ENCODE measurements at places on chromosomes 7 and 10.

DNA sequence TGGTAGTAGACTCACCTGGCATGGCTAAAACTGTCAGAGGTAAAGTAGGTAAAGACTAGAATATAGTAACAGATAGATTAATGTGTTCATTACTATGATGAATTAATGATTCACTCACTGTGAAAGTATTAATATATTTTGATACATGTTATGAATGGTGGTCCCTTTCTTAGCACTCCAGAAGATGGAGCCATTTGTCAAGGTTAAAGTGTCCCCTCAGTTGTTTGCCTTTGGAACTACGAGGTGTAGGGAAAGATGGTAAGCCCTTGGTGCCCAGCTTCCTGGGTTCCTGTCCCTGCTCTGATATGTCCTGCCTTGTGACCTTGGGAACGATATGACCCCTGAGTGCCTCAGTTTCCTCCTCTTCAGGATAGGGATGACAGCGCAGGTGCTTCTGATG, 49.4 kb downstream of the HTRA1 start:
- no peak for DNase-seq

DNA sequence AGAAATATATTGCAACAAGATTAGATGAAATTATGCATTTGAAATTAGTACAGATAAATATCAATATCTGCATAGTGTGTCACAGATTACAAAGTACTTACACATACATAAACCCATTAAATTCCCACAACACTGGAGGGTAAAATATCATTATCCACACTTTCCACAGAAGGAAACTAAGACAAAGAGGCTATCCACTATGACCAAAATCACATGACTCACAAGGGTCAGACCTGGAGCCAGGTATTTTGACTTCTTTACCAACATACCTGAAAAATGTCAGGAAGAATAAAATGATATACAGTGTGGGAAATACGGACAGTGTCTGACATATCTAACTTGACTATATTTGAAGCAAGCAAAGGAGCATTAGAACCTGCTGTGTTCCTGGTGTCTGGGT, 34.1 kb downstream of the HYCC1 start:
- no peak for DNase-seq

DNA sequence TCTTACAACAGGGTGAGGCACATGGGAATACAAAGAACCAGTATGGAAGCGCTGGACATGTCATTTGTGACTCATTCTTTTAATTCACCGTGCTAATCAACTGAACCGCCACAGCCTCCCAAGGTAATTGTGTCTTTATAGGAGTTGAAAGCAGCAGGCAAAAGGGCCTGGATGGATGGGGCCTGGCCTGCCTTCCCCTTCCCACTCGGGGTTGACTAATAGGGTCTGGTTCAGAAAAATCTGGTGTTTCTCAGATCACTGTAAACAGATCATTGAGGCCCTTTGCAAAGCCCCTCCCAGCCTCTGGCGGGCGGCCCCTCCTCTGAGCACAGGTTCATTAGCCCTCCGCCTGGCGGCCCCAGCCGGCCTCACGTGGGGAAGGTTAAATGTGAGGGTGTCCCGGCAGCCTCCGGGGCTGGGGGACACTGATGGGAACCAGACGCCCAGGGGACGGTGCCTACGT, 100.8 kb downstream of the EBF3 start:
- DNase-seq: no peak

DNA sequence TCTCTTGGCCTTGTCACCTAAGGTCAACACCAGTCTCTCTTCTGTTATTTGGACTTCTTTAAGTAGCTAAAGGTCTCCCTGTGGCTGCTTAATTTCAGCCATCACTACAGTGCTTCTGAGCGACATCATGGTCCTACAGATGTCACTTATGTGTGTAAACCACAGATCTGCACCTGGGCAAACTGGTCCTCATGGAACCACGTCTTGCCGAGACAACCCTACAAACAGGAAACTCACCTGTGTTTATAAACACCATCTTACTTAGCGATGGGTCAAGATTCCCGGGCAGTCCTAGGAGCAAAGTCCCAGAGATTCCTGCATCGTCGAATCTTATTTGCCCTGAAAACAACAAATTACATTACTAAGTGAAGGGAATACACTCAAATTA, 27.8 kb downstream of the KLF6 start:
- DNase-seq: no peak

DNA sequence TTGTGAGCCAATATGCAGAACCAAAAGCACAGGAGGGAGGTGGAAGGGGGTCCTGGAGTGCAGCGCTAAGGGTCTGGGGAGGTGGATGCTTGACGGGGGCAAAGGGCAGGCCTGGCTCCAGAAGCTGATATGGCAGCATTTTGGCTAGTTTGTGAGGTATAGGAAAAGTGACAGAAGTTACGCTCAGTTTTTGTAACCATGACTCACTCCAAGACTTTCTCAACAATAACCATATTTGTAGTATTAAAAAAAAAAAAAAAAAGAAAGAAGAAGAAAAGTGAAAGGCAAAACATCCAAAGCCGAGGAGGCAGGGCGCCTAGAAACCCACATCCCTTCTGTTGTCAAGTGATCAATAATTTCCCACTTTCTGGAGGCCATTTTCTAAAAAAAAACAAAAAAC, 92.3 kb downstream of the RNF216 start:
- no peak for DNase-seq

DNA sequence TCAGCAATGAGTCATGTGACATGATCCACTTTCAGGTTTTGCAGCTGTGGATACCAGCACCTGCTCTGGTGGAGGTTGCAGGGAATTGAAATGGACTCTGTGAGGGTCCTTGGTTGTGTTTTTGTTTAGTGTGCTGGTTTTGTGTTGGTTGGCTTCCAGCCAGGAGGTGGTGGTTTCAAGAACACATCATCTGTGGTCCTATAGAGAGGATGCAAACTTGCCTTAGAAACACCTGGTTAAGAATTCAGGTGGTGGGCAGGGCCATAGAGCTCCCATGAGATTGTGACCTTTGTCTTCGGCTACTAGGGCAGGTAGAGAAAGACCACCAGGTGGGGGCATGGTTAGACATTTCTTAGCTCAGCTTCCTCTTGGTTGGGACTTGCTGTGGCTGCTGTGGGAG, 59.2 kb upstream of the CYP2C9 start:
- DNase-seq: no peak

DNA sequence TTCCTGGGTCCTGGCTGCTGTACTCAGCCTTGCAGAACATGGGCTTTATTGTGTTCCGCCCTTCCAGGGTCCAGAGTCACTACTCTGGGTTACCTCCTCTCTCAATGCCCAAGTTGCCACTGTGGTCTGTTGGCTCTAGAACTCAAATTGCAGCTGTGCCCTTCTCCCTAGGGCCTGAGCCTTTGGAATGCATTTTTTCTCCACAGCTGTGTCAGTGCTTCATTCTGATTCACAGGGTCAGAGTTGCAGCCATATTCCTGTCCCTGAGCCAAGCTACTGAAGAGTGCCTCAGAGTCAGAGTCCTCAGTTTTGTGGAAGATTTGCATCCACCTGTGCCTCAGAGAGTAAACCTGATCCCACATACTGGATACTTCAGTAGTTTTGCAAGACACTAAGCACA, 167.5 kb downstream of the ITGB1 start:
- peak; percentile 39 for DNase-seq

- DNase-seq: no peak
Measured at GRCh38 chr10:11863353-11864109, 40.4 kb downstream of the PROSER2 start.

DNA sequence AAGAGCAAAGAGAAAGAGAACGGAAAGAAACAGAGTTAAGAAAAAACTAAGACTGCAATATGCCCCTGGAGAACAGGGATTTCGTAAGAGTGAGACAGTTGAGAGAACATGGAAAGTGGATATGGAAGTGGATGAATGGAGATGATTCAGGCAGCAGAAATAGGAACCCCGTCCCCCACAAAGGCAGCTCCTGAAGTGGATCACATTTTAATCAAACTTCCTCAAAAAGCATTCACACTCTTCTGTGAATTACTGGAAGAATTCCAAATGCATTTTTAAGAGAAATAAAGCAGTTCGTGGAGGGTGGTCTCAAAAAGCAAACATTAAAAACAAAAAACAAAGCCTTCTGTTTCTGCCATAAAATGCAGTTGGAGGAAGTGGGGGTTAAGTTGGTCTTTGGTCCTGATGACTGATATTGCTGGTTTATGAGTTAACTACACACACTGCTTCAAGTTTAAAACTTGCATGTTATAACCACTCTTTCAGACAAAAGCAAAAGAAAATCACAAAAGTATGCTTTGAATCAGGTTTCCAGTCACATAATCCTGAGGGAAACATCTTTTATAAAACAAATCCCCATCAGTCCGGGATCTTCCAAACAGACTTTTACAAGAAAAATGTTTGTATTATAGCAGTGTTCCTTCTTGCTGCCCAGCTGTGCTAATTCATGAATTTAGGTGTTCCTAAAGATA, 214.3 kb downstream of the FANK1 start:
- no peak for DNase-seq

DNA sequence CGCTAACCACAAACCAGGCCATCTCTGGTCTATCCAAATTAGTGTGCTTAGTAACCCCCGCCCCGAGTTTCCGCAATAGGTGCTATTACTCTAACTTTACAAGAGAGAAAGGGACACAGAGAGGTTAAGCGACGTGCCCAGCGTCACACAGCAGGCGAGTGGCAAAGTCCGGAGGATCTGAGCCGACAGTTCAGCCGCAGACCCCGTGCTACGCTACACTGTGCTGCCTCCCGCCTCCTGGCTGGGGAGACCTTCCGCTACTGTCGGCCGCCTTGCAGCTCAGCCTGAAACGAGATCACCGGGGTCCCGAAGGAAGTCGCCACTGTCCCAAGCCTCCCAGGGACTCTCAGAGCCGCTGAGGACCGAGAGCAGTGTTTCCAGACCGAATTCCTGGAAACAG, 799 bp downstream of the INTS1 start:
- DNase-seq: no peak

All from AG08396 (cell line).